ENCODE measurements at places on chromosomes 11 and 22. TPM values are rescaled to one million over a fixed set of nuclear protein-coding genes. Genes with fewer than 3 reads are reported as not detected.

Gene CAT
- total RNA-seq, result 21.7 TPM

Gene KCNJ5
- total RNA-seq, result not detected

Gene FJX1
- total RNA-seq, result 1.1 TPM

Gene RRM1
- total RNA-seq, result 205 TPM

Gene NELL1
- total RNA-seq, result not detected

All from activated CD8-positive, alpha-beta memory T cell treated with anti-CD3 and anti-CD28 coated beads for 36 hours (primary cell).